Upper lobe of left lung (tissue), 6 donors: ENCODE measurements at places on chromosomes 12 and 14. TPM values are rescaled to one million over a fixed set of nuclear protein-coding genes. Genes with fewer than 3 reads are reported as not detected.

The ORMDL2 gene
- total RNA-seq: 18.3 TPM

The ARHGEF25 gene
- 15.9 TPM for total RNA-seq

The PAN2 gene
- 227 TPM for total RNA-seq

DNA sequence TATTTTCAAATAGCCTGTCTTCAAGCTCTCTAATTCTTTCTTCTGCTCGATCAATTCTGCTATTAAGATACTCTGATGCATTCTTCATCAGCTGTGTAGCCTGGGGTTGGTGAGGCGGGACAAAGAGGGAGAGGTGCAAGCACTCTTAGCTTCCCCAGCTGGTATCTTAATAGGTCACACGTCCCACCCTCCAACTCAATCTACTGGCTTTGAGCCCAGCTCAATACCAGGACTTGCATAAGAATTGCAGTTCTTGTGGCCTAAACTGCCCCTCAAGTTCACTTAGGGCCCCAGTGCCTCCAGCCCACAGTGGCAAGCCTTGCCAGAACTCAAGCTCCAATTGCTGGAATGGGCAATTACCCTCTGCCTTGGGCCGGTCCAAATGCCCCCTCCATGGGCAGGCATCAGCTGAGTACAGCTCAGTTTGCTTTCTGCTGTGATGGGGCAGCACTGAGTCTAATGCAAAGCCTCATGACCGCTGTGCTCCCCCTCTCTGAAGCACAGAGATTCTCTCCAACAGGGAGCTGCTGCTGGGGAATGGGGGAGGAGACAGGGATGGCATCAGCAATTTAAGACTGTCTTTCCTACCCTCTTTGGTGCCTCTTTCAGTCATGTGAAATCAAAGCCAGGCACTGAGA is 5.6 kb upstream of the SPATA7 start:
- H3K4me3 ChIP-seq: no peak overlapping the region
- DNase-seq: peak; percentile 21
- H3K36me3 ChIP-seq: no peaks in the 10 kb centered on the region
- H3K27me3 ChIP-seq: no peaks in the 10 kb centered on the region

- peaks cover 4% of the 10 kb centered on the region for H3K4me1 ChIP-seq
- no peak overlapping the region for H3K27ac ChIP-seq
- DNase-seq: peak; percentile 33
These were observed 5.4 kb upstream of the MRPS35 start for GRCh38 chr12:27705263-27705662.

DNA sequence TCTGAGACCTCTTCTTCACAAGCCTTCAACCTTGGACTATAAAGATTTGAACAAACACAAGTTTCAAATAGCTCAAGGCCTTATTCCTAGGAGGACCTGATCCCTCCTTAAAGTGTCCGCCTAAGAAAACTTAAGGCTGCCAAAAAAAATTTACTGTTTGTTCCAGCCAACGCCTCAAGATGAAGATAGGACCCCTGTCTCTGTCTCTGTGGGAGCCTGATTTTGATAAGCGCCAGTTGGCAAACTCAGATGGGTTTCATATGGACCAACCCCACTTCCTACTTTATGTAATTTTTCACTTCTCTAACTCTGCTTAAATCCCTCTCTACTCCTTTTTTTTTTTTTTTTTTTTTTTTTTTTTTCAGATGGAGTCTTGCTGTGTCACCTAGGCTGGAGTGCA is 11.0 kb downstream of the FKBP3 start:
- H3K4me1 ChIP-seq: no peaks in the 10 kb centered on the region
- H3K36me3 ChIP-seq: peaks cover 20% of the 10 kb centered on the region
- H3K27ac ChIP-seq: no peak overlapping the region
- H3K4me3 ChIP-seq: no peak overlapping the region
- H3K27me3 ChIP-seq: no peaks in the 10 kb centered on the region

DNA sequence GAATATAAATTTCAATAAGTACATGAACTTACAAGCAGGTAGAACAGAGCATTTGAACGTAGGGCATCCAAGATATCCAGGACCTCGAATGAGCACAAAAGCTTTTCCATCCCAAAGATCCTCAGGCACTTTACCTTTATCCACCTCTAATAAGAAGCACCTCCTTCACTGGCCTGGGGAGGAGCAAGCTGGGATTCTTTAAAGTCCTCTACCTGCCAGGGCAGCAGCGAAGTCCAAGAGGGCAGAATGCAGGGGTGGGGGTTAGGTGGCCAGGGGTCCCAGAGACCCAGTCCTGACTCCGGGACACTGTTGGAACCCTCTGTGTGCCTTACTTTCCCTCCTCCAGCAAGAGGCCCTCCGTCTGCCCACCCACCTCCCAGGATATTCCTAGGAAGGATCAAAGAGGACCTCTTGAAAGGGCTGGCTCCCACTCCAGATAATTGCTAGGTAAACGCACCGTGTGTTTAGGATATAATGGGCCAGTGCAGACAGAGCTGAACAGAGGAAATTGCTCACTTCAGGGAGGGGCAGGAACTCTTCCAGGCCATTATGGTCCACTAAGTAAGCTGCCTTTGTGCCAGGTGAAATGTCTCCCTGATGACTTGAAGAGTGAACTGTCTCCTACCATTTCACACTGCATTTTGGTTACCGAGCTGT is 68.1 kb downstream of the TTC9 start:
- H3K36me3 ChIP-seq: no peaks in the 10 kb centered on the region
- peaks cover 4% of the 10 kb centered on the region for H3K4me1 ChIP-seq
- H3K27me3 ChIP-seq: no peaks in the 10 kb centered on the region
- no peak for DNase-seq

DNA sequence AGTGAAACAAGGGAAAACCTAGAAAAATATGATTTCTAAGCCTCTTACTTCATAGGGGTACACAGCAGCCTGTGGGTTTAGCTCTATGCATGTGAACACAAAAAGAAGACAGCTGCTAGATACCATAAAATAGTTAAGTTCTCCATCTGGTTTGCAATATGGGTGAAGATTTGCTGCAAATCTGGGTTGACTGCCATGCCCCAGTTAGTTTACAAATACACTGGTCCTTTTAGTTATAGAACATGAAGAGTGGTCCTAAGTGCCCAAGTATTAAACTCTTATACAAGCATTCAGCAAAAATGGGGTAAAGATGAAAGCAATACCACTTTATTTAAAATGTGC is 176.1 kb downstream of the AEBP2 start:
- no peak overlapping the region for H3K27ac ChIP-seq
- no peaks in the 10 kb centered on the region for H3K27me3 ChIP-seq
- no peak for DNase-seq
- H3K36me3 ChIP-seq: no peaks in the 10 kb centered on the region

DNA sequence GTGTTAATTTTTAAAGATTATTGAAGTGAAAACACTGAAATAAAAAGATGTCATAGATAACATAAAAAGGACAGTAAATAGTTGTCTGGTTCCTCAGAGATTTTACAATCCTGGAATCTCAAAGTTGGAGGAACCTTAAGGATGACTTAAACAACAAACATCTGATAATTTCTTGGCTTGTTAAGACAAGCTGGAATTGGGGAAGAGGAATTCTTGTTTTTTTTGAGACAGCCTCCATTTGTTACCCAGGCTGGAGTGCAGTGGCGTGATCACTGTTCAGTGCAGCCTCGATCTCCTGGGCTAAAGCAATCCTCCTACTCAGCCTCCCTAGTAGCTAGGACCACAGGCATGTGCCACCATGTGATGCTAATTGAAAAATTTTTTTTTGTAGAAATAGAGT is 2.3 kb downstream of the ZNF410 start:
- H3K27me3 ChIP-seq: no peaks in the 10 kb centered on the region
- no peak overlapping the region for H3K4me3 ChIP-seq
- no peaks in the 10 kb centered on the region for H3K36me3 ChIP-seq
- DNase-seq: no peak
- no peak overlapping the region for H3K27ac ChIP-seq
